Muscle of leg (tissue), 16 donors: ENCODE measurements at places on chromosomes 7 and 10. TPM values are rescaled to one million over a fixed set of nuclear protein-coding genes. Genes with fewer than 3 reads are reported as not detected.

SHH gene
- total RNA-seq: under 0.01 TPM

ATG9B gene
- 0.22 TPM for total RNA-seq

MDFIC gene
- 44.3 TPM for total RNA-seq

CYP2C19 gene
- total RNA-seq: not detected

SLC13A1 gene
- total RNA-seq: not detected

NFE2L3 gene
- total RNA-seq: 0.44 TPM

CYP2E1 gene
- 0.98 TPM for total RNA-seq

OR6V1 gene
- not detected for total RNA-seq

PRXL2A gene
- total RNA-seq: 77.6 TPM

SPDYE9 gene
- total RNA-seq: 0.04 TPM

IDI2 gene
- not detected for total RNA-seq

NEURL1 gene
- total RNA-seq: 19.8 TPM

ZNF800 gene
- 33.2 TPM for total RNA-seq

CCL26 gene
- total RNA-seq: 0.84 TPM

SLC26A3 gene
- total RNA-seq: not detected

LIPK gene
- total RNA-seq: not detected
